Subcutaneous preadipocyte (primary cell): ENCODE measurements at places on chromosomes 5 and 9. TPM values are rescaled to one million over a fixed set of nuclear protein-coding genes. Genes with fewer than 3 reads are reported as not detected.

PBX3 gene
- 19.8 and 33.6 TPM in 2 replicates for total RNA-seq

CAVIN4 gene
- total RNA-seq: 0.37 and 0.78 TPM in 2 replicates

SLC25A2 gene
- 0.37 and 0.39 TPM in 2 replicates for total RNA-seq

PCDHA9 gene
- under 0.01 TPM in 2 replicates for total RNA-seq

CTXN3 gene
- not detected in 2 replicates for total RNA-seq

GRM6 gene
- total RNA-seq: not detected in 2 replicates

PCA3 gene
- under 0.01 TPM in 2 replicates for total RNA-seq

TAL2 gene
- total RNA-seq: not detected in 2 replicates

BTNL3 gene
- total RNA-seq: not detected in 2 replicates

PCDHB11 gene
- 0.37 TPM in 1 of 2 replicates, not detected in the other for total RNA-seq

CDH9 gene
- not detected in 2 replicates for total RNA-seq

PCDH12 gene
- total RNA-seq: 1.2 and 1.5 TPM in 2 replicates

MIER3 gene
- total RNA-seq: 12.9 and 13.9 TPM in 2 replicates
